ENCODE measurements at places on chromosomes 5 and 9. TPM values are rescaled to one million over a fixed set of nuclear protein-coding genes. Genes with fewer than 3 reads are reported as not detected.
A peak's percentile ranks its signal among the peaks of the same experiment; 100 is the strongest.

Gene TTC16
- 0.48 TPM for total RNA-seq

- no peak for DNase-seq
Measured at GRCh38 chr5:14110680-14111079, 32.5 kb upstream of the TRIO start.

GRCh38 chr5:83714810-83715209 lies 5.8 kb downstream of the HAPLN1 start:
- DNase-seq = no peak

DNA sequence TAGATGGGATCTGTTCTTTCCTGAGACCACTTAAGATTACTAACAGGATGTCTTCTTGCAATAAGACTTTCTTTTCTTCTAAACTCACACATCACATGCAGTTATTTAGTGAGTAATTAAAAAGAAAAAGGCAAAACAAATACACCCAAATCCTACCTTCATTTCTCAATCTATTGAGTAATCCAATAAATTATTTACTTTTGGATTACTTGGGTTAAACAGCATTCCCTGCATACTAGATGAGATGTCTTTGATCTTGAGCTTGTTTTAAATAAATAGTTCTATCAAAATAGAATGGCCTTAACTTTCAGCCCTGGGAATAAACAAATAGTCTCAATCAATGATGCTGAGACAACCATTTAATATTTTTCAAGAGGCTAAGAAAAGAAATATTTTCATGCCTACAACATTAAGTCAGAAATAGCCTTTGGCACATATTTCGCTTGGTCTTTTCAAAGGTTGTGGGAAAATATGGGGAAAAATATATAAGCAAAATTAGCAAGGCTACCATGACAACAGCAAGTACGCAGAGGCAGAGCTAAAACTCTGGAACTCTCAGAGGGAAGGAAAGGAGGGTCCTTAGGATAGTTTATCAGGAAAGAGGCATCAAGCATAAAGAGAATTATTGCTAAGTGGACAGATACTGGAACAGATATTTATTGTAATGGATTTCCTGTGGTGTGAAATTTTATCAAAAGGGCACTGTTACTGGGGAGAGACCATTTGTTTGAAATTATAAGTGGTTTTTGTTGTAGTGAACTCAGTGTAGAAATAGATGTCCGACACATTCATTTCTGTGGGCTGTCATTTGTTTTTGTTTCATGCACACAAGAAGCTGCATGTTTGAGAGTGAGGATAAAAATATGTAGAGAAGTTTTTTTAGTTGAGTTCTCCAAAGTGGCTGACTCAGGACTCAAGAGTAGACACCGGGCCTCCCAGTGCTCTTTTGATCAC lies 70.2 kb upstream of the CDH6 start:
- DNase-seq = no peak

DNA sequence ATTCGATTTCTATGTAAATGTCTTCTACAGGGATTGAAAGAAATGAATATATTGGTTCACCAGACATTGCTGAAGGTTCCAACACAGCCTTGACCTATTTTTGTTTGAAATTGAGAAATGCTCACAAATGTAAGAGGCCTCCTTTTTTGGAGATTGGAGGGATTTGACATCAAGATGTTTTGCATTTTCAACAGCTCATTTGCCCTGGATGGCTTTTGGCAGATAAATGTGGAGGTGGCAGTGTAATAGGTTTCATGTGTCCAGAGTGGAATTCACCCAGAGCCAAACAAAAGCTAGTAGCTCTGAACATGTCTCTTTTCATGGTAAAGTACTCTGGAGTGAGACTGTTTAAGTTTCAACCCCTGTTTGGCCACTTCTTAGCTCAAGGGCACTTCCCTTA lies 77.3 kb downstream of the PALM2AKAP2 start:
- DNase-seq = no peak

DNA sequence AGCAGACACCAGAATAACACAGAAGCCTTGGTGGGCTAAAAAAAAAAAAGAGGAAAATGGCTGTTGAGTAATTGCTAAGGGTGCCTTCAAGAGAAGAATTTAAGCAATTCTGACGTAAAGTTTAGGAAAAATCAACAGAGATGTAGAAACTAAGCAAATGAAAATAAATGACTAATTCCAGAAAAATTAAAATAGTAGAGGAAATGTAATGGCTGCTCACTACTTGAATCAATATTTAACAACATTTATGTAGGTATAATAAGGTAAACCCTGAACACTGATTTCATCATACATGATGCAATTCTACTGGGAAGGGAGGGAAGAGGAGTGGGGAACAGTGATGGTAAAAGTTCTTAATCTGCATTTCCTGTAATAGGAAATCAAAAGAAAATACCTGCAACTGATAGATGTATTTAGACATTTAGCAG lies 41.4 kb downstream of the PUM3 start:
- no peak for DNase-seq

DNA sequence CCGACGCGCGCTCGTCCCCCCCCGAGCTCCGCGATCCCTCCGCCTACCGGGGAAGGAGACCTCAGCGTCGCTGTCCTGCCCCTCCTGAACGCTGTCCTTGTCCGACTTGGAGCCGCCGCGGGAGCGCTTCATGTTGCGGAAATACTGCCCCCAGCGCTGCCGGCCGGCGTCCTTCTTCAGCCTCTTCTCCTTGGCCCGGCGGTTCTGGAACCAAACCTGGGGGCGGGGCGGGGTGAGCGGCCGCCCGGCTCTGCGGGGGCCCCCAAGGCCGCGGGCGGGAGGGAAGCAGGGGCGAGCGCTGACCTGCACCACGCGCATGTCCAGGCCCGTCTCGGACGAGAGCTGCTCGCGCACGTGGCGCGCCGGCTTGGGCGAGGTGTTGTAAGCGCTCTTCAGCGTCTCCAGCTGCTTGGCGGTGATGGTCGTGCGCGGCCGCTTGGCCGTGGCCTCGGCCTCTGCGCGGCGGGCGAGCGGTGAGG lies 6.3 kb downstream of the LHX3 start:
- DNase-seq = no peak

GRCh38 chr5:10744681-10745080 lies 16.4 kb downstream of the DAP start:
- no peak for DNase-seq

DNA sequence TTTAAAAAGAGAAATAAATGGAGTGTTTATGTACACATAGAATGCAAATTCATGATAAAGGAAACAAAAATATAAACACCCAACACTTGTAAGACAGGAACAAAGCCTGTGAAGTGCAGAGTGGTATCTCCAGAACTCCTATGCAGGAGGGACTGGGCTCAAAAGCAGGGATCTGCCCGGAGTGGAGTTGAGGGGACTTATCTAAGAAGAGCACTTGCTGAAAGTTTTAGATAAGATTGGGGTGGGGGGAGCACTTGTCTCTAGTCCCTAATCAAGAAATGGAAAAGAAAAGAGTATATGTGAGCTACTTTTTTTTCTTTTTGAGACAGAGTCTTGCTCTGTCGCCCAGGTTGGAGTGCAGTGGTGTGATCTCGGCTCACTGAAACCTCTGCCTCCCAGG lies 840.4 kb downstream of the MAT2B start:
- no peak for DNase-seq

GRCh38 chr9:121892706-121893105 lies 200.4 kb downstream of the TTLL11 start:
- no peak for DNase-seq

DNA sequence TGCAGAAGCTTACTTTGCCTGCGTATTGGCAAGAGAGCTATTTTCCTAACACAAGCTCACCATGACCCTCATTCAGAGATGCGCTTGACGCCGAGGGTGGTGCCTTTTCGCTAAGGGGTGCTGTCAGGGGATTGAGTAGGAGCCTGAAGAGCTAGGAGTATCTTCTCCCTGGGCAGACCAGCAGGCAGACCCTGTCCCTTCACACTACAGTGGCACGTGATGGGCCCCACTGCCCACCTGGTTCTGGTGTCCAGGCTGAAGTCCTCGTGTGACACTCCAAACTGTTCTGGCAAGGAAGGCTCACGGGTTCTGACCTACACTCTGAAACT lies 198.3 kb downstream of the AUH start:
- DNase-seq = no peak

DNA sequence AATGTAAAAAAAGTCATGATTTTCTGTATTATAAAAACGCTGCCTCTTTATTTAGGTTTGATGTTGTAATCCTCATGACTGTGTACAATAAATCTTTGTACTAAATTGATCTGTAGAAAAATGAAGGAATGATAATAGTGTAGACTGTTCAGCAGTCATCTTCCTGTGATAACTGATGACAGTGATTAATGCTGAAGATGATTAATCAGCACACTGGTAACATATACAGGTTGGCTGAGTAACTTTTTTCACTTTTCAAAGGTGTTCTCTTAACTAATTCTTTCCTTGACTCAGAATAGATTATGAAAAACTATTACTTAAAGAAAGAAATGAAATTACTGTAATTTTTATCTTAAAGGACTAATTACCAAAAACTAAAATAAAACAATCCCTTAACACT lies 122.5 kb downstream of the RFX3 start:
- no peak for DNase-seq

GRCh38 chr5:123512611-123513461 lies 859 bp downstream of the CSNK1G3 start:
- DNase-seq = peak; percentile 58

- no peak for DNase-seq
Measured at GRCh38 chr9:17528859-17529258, 50.0 kb upstream of the SH3GL2 start.

GRCh38 chr5:18732556-18733479 lies 1098.6 kb downstream of the TAF11L14 start:
- no peak for DNase-seq

- DNase-seq = no peak
Measured at GRCh38 chr9:35470894-35471293, 19.0 kb upstream of the RUSC2 start.

Measured in Right ventricle myocardium superior (tissue), 1 donor.